ENCODE measurements at places on chromosomes 6 and 20. TPM values are rescaled to one million over a fixed set of nuclear protein-coding genes. Genes with fewer than 3 reads are reported as not detected.

Gene STMND1
- not detected for total RNA-seq

Gene VGLL2
- not detected for total RNA-seq

Gene ZSWIM3
- 7.1 TPM for total RNA-seq

Gene NRSN1
- not detected for total RNA-seq

Gene SIGLEC1
- 0.15 TPM for total RNA-seq

Gene ENPP5
- 0.68 TPM for total RNA-seq

Gene MRPS18A
- total RNA-seq = 39.6 TPM

Gene RAET1G
- not detected for total RNA-seq

Gene HLA-DPA1
- total RNA-seq = 665 TPM
